NB4 (cell line): ENCODE measurements at places on chromosomes 5 and 9.

GRCh38 chr5:143166661-143167420 lies 236.6 kb downstream of the NR3C1 start:
- DNase-seq = no peak

GRCh38 chr9:131807144-131807983 lies 67.5 kb upstream of the RAPGEF1 start:
- no peak for DNase-seq

DNA sequence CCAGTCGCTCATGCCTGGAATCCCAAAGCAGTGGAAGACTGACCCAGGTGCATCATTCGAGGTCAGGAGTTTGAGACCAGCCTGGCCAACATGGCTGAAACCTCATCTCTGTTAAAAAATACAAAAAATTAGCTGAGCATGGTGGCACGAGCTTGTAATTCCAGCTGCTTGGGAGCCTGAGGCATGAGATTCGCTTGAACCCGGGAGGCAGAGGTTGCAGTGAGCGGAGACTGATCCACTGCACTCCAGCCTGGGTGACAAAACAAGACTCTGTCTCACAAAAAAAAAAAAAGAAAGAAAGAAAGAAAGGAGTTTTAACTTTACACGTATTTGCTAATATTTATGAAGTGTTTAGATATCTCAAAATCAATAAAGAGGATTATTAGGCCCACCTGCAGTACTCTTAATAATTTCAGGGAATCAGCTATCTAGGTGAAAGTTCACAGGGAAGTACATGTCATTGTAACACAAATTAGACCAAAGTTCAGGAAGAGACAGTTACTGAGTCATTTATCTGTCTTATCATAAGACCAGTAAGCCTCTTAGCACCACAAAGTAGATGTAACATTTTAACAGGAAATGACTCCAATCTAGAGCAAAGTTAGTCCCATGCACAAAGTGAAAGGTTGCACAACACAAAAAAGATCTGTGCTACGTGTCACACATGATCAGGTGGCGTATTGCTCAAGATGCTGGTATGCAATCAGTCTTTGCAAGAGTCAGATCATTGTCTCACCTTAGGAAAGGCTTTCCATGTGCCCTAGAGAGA lies 34.1 kb upstream of the PLIN2 start:
- peak; percentile 100 for DNase-seq

- DNase-seq = no peak
Measured at GRCh38 chr5:39604491-39604890, 179.7 kb upstream of the DAB2 start.

GRCh38 chr5:173981185-173981761 lies 7.7 kb upstream of the C5orf47 start:
- DNase-seq = no peak

DNA sequence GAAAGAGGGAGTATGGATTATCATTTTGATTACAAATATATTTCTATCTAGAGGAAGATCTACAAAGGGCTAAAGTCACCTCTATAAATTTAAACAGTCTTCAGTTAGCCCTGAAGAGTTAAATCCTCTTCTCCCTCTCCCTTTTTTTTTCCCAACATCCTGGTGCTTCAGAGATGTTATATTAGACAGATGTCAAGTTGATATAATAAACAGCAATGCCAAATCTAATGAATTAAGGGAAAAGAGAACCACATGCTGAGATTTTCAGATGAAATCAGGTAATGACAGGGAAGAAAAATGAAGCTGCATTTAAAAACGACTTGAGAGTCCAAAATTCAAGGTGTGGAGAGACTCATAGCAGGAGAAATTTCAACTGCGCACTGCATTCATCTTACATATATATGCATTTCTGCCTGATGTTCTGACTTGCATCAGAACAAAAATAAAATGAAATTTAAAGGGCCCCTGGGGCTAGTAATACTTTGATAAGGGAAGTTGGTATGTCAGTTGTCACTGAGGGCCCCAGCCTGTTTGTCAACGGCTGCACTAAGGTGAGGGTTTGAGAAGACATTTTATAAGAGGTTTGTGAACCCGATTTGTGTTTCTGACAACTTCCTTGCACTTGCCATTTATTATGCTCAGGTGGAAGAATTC lies 338.9 kb upstream of the PANK3 start:
- peak; percentile 74 for DNase-seq

DNA sequence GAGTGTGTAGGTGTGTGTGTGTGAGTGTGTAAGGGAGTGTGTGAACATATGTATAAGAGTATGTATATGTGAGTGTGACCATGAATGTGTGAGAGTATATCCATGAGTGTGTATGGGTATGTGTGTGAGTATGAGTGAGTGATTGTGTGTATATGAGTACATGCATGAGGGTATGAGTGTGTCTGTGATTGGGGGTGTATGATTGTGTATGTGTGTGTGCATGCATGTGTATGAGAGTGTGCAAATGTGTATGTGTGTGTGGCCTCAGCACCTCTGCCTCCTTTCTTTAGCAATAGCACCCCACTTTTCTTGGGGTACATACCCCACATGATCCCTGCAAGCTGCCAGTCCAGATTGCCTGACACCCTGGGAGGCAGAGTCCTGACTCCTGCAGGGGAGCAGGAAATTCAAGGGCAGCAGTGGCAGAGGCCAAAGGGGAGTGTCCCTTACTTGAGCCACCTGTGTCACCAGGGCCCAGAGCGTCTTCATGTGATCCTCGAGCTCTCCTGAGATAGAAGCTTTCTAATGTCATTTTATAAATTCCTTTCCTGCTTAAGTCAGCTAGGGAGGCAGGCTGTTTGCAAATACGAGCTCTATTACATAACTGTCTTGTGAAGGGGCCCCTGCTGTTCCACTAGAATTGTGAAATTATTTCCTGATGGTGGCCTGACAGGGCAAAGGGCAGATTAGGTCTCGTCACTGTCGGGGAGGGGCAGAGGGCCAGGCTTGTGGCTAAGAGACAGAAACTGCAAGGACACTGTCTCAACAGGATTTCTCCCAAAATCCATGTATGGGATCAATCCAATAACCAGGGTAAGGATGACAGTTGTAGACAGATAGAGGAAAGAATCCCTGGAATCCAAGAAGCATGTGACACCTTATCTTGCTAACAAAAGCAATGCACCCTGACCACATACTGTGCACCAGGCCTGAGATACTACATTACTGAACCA lies 389.1 kb downstream of the GADD45G start:
- peak; percentile 90 for DNase-seq
